ENCODE measurements at places on chromosomes 13 and 19.

DNA sequence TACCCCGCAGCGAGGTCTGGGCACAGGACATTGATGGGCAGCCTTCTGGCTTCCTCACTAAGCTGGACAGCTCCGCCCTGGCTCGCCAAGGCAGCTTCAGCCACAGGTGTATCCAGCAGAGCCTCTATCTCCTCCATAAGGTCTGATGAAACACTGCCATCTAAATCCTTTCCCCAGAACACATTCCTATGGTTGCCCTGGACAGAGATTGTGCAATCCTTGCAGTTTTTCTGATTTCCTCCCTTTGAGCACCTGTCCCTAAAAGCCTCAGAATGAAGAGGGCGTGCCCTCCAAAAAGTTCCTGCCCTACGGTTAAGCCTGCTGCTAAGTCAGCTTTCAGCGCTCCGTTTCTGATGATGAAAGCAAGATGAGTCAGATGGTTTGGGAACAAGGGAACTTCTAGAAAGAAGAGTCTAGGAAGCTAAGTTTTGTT lies 21.0 kb downstream of the CLEC4M start:
- DNase-seq, result no peak

DNA sequence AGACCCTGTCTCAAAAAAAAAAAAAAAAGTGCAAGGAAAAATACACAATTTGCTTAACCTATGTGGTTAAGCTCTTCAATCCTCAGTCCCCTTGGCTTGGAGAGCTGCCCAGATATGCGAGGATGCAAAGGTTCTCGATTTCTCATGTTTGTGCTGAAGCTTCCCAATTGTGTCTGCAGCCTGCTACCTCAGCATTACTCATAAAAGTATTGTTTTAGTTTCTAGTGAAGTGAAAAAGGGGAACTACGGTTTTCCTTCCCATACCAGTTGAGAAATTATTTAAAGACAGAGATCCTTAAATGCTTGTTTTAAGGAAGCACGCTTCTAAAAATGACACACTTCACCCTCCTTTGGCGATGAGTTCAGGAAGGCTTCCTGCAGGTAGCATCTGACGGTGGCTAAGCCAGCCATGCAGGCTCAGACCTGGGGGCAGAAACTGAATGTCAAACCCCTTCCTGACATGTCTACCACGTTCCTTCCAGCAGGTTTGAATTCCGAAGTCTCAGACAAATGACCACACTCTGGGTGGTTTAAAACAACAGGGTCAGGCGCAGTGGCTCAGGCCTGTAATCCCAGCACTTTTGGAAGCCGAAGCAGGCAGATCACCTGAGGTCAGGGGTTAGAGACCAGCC lies 47.9 kb downstream of the RUBCNL start:
- DNase-seq, result no peak

GRCh38 chr19:5941673-5942072 lies 27.6 kb downstream of the CAPS start:
- no peak for DNase-seq

DNA sequence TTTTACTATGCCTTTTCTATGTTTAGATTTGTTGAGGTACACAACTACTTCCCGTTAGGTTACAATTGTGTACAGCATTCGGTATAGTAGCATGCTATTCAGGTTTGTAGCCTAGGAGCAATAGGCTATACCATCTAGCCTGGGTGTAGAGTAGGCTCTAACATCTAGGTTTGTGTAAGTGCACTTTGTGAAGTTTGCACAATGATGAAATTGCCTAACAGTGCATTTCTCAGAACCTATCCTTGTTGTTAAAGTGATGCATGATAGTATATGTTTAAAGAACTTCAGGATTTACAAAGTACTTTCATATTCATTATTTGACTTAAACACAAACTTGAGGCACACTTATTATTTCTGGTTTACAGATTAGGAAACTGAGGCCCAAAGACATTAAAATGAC lies 11.5 kb upstream of the SERPINE3 start:
- no peak for DNase-seq

DNA sequence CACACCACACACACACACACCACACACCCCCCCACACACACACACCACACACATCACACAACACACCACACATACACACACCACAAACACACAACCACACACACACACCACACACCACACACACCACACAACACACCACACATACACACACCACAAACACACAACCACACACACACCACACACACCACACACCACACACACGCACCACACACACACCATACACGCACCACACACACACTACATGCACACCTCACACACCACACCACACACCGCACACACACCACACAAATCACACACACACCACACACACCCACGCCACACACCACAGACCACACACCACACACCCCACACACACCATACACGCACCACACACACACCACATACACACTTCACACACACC lies 83.5 kb downstream of the ZNF557 start:
- DNase-seq, result no peak

DNA sequence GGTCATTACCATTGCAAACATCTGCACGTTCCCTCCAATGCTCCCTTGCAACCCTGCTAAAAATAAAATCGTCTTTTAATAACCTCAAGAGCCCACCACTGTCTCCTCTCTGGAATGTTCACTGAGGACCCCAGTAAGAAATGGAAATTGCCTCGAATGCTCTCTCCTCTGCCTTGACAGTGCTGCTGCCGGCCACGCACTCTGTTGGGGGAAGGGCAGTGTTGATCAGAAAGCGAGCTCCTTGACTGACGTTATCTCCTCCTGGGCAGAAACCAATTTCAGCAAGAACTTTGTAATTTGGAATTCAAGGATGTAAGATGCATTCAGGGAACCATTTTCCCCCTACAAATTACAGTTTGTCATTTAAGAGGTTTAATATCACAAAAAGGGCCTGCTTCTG lies 718.5 kb downstream of the UQCRFS1 start:
- DNase-seq, result no peak

- no peak for DNase-seq
Observed at GRCh38 chr19:18286973-18287635, 5.7 kb upstream of the JUND start.

- DNase-seq, result peak; percentile 73
Observed at GRCh38 chr19:48393559-48394330, at the start of gene GRIN2D. GRIN2D (plus strand) TSS chr19:48393668; CDS start chr19:48398393, 4,725 bp downstream.

- DNase-seq, result no peak
Observed at GRCh38 chr13:49635599-49636433, 7.5 kb downstream of the ARL11 start.

GRCh38 chr13:62704875-62705274 lies 1289.2 kb upstream of the PCDH20 start:
- DNase-seq, result no peak

- no peak for DNase-seq
Observed at GRCh38 chr13:89565476-89566100, 1781.9 kb upstream of the MIR17HG start.

- DNase-seq, result no peak
Observed at GRCh38 chr13:114226088-114226487, 8.6 kb upstream of the CDC16 start.

GRCh38 chr13:23003446-23003845 lies 177.3 kb upstream of the SGCG start:
- DNase-seq, result no peak

DNA sequence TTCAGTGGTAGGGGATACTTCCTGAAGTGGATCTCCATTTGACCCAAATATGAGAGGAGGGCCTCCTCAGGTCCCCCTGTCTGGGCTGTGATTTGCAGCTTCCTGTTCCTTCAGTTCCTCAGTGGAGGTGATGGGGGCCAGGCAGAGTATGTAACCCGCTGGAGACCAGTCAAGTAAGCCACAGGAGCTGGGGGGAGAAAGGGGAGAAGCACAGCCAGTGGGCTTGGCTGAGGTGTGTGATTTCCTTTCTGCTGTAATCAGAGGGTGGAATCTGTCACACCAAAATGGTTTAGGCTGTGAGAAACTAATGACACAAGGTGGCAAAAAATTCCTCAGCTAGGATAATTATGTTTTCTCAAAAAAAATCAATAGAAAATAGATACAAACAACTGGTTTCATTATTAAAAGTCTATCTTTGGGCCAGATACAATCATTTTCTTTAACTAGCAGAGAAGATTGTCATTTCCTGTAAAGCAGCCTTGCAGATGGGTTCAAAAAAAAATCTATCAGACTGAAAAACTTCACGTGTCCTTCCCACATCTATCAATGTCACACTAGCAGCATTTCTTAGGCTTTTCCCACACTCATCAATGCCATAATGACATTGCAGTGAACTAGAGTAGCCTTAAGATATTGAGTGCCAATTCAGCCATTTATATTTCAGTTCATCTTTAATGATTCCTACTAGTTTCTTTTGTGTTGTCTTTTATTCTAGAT lies 1660.3 kb downstream of the EFNB2 start:
- DNase-seq, result no peak

DNA sequence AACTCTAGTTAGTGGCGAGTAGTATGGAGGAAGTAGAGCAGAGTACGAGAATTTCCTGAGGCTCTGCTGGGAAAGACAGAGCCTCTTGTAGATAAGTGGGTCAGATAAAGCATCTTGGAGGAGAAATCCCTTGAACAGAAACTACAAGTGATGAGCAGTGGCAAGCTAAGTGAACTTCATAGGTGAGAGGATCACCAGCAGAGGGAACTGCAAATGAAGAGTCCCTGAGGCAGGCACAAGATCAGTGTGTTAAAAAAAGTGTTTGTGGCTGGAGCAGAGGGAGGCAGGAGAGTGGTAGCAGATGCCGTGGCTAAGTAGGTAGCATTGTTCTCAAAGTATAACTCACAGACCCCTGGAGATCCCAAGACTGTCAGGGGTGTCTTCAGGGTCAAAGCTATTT lies 437.6 kb downstream of the HS6ST3 start:
- DNase-seq, result no peak

GRCh38 chr13:110699148-110700145 lies 6.5 kb downstream of the CARS2 start:
- DNase-seq, result no peak

DNA sequence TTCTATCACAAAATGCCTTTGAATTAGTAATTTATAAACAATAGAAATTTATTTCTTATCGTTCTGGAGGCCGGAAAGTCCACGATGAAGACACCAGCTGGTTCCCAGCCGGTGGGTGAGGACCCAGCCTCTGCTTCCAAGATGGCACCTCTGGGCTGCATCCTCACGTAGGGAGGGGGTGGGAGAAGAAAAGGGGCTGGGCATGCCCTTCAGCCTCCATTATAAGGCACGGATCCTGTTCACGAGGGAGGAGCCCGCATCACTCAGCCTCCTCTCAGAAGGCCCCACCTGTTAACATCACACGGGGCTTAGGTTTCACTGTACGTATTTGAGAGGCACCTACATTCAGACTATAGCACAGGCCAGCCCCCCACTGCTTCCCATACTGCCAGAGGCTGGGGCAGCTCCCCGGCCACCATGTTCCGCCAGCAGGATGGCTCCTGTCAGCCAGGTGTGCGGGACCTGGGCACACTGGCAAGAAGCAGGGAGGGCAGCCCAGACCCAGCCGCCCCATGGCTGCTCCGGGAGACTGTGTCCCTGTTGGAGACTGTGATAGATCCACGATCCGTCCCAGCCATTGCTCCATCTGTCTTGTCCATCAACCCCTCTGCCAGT lies 131.6 kb downstream of the SOX1 start:
- no peak for DNase-seq

All from D721Med (cell line).